Stimulated activated CD4-positive, alpha-beta T cell treated with anti-CD3 and anti-CD28 coated beads, Interleukin-1b, Interleukin-23, amount 100 ng/mL, for 4 hours (primary cell): ENCODE measurements at places on chromosomes 12 and 14.

GRCh38 chr14:26400373-26400772, 197.5 kb downstream of the NOVA1 start:
- DNase-seq = no peak

- no peak for DNase-seq
Measured at GRCh38 chr14:89473569-89473968, 56.5 kb upstream of the FOXN3 start.

DNA sequence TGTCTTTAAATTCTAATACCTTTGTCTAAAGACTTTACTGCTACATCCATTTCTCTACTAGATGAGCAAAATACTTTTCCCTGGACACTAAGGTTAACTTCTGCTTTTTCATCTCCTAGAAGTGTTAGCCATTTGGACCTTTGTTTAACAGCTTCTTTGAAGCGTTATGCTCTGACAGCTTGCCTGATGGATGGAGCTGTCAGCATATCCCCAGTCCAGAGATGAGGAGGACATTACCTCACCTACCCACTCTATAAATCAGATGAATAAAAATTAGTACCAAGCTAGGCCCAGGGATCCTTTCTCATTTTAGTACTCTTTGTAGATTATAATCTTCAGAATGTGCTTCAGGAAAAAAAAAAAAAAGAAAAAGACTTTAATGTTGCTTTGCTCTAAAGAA, 222.7 kb downstream of the PELI2 start:
- DNase-seq = no peak

DNA sequence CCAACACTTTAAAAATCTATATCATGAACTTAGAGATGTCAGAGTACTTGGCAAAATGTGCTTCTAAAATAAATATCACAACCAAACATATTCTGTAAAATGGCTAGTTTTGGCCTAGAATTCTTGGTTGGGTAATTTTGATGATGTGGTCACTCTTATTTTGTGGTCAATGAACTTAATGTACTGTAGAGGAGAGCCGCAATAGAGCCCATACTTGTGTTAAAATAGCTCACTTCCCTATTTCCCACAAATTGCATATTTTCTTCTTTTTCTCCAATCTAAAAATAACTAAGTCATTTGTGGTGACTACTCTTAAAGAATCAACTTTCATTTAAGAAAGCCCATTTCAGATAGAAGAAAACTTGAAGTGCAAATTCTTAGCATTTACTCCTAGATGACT, 619.4 kb downstream of the CCER1 start:
- no peak for DNase-seq

DNA sequence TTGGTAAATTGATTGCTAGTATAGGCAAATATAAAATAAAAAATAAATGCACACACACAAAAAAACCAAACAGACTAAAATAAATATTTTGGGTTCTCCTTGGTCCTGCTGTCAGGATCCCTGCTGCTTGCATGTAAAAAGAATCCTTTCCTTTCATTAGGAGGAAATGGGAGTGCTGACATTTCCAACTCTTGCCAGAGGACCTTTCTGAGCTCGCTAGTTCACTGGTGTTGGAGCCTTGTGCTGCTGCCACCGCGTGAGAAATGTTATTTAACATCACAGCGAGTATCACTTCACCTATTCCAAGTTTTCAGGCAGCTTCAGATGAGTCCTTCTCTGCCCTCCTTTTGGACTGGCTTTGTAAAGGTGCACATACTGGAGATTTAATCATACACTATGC, 358.9 kb downstream of the NPAS3 start:
- DNase-seq = no peak

GRCh38 chr12:121184425-121184824, 25.5 kb upstream of the P2RX4 start:
- no peak for DNase-seq

DNA sequence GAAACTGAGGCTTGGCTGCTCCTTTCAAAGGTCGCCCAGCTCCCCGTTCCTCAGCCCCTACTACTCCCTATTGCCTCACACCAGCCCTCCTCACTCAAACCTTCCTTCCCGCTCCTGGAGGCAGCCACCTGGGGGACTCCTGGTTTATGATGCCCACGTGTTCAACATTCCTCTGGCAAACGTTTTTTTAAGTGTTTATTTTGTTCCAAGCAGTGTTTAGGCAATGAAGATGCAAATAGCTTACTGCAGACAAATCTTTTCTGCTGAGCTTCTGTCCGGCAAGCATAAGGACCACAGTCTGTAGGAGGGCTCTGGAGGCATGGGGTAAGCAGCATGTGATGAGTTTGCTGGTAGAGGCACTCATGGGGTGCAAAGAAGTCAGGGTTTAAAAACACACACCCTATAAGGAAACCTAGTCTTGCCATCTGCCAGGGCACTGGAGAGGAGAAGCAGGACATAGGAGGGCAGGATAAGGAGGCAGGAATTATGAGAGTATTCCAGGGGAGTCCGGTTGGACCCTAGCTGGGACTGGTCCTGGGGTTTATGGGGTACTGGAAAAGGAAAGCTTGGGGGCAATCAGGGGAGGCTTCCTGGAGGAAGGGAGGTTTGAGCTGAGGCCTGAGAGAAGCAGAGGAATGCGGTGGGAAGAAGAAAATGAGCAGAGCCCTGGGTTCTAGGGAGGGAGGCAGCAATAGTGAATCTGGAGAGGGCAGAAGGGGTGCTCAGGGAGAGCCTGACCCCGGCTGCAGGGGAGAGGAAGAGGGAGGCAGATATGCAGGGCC, 123.3 kb downstream of the NCOR2 start:
- no peak for DNase-seq

GRCh38 chr12:64691795-64692583, 67.2 kb downstream of the GNS start:
- no peak for DNase-seq

- DNase-seq = no peak
Measured at GRCh38 chr14:89702876-89703200, 251.7 kb downstream of the EFCAB11 start.

- no peak for DNase-seq
Measured at GRCh38 chr12:69952890-69953289, 127.9 kb downstream of the MYRFL start.

DNA sequence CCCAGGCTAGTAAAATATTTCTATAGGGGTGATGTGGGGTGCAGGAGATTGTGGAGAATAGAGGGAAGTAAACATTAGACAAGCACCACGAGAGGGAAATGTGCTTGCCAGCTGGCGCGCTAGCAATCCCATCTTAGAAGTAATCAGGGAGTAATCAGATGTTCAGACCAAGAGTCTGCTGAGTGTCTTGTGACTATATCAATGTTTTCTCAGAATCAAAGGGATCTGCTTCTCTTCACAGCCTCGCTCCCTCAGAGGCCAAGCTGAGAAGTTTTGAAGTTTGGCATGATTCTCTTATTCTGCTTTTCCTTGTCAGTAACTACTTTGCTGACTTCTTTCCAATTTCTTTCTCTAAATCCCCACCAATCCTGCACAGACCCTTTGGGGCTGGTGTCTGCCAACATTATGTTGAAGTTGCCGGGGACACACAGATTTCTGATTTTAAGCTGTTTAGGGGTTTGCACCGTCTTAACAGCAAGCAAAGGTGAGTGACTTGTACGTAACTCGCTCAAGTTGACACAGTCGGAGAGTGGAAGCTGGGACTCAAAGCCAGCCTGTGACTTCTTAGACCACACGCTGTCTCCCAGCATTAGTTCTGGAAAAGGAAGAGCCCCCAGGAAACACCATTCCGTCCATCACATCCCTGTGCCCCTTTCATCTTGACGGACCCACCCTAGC, 22.0 kb upstream of the TSPAN9 start:
- DNase-seq = no peak

DNA sequence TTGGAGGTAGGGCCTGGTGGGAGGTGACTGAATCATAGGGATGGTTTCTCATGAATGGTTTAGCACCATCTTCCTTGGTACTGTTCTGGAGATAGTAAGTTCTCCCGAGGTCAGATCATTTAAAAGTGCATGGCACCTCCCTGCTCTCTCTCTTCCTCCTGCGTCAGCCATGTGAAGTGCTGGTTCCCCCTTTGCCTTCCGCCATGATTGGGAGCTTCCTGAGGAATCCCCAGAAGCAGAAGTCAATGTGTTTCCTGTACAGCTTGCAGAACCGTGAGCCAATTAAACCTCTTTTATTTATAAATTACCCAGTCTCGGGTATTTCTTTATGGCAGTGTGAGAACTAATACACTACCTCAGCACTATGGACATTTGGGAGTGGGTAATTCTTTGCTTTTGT, 4.8 kb upstream of the LGMN start:
- DNase-seq = no peak

DNA sequence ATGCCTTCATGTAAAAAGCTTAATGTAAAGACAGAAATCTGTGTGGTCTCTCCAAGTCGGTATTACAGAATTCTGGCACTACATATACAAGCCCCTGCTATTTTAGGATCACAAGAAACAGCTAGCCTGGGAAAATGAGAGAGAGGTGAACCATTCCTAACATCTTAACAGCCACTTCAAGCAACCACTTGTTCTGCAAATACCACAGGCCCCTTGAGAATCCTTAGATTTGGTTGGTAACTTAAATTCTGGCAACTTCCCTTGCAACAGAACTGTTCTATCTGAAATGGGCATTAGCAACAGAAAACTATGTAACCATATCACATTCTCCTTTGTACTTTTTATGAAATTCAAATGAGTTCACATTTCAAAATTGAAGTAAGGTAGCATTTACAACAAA, 68.5 kb downstream of the SPPL3 start:
- DNase-seq = no peak

- no peak for DNase-seq
Measured at GRCh38 chr12:52356031-52356761, 11.1 kb downstream of the KRT85 start.

DNA sequence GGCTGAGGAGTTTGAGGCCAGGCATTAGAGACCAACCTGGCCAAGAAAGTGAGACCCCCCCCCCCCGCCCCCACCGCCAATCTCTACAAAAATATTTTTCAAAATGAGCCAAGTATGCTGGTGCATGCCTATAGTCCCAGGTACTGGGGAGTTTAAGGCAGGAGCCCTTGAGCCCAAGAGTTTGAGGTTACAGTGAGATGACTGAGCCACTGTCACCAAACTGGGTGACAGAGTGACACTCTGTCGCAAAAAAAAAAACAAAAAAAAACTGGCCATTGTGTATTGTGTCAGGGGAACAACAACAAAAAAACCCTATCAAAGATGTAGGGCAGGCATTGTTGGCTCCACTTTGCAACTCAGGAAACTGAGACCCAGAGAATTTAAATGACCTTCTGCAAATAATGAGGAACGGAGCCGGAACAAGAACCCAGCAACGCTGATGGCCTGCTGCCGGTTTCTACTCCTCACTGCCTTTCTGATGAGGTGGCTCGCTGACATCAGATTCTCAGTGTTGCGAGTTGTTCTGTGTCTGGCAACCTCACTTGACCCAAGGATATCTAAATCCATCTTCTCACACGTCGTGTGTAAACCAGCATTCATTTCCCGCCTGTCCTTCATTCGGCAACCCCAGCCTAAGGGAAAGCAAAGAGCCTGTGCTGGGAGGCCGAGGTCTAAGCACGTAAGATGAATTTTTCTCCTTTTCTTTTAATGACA, 195.2 kb upstream of the CRY1 start:
- DNase-seq = no peak

DNA sequence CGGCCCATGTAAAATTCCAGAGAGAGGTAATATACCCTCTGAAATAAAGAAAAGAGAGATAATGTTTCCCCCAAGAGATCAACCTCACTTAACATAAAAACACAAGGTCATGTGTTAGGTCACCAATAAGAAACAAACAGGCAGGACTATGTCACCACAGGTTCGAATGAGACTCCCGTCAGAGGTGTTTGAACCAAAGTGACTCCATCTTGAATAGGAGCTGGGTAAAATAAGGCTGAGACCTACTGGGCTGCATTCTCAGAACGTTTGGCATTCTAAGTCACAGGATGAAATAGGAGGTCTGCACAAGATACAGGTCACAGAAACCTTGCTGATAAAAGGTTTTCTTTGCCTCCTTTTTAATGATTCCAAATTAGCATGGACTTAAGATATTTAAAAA, 6.5 kb downstream of the PYGL start:
- no peak for DNase-seq

DNA sequence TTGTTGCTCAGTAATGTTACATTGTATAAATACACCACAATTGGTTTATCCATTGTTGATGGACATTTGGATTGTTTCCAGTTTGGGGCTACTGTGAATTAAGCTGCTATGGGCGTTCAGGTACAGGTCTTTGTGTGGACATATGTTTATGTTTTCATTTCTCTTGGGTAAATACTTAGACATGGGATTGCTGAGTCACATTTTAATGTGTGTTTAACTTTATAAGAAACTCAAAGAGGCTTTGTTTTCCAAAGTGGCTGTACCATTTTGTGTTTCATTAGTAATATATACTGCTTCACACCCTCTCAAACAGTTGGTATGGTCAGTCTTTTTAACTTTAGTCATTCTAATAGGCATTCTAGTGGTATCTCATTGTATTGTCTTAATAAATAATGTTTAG, 225.0 kb downstream of the SPTSSA start:
- DNase-seq = no peak

GRCh38 chr12:114835031-114835430, 151.1 kb upstream of the TBX3 start:
- no peak for DNase-seq

DNA sequence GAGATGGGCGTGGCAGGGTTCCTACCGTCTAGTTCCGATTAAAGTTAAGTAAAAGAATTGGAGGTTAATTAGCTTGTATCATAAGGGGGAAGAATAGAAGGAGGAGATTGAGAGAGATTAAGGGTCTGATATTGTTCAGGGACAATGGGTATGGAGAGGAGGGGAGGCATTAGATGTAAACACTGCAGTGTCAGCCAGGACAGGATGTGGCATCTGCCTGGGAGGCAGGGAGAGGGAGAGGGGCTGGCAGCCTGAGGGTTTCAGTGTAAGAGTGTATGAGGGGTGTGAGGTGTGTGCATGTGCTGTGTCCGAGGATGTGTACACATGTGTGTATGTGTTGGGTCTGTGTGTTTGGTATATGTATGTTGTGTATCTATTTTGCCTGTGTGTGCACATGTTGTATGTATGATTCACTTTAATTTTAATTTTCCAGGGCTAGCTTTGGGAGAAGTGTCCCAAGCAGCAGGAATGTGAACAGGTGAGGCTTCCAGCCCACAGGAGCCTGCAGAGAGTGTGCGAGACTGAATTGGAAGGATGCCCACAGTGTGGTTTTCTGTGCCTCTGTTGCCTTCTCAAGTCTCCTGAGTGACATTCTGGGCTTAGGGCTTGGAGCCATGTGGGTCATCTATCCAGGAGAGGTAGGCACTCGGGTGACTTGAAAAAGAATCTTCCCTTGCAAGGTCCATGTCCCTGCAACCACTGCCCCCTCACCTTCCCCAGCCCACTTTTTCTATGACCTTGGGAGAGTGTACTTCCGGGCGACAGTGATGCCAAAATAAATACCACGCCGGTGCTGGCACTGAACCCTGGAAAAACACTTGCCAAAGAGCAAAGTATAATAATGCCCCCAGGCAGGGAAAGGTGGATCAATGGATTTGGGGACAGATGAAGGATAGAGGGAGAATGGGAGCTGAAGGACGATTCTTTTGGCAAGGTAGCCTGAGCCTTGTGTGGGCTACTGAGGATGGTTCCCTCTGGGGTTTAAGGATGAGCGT, 36.8 kb upstream of the DCD start:
- no peak for DNase-seq
